ENCODE measurements at places on chromosomes 2 and 18.

GRCh38 chr2:101759162-101759561, 61.7 kb downstream of the MAP4K4 start:
- DNase-seq, result no peak

DNA sequence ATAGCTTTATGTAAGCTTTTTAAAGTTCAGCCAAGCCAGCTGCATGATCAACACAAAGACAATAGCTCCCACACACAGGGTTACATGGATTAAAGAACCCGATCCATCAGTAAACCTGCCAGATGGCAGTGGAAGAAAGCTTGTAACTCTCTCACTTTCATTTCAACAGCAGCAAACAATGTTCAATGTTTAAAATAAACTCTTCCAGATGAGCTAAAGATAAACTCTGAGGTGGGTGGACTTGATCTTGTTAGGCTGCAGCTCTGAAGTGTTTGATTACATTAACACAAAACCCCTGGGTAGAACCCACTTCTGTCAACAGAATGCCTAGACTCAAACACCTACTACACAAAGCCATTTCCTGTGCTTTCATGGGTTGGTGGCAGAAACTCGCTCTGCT, 13.9 kb downstream of the RDH14 start:
- no peak for DNase-seq

- DNase-seq, result no peak
These were observed 118.9 kb downstream of the ZEB2 start for GRCh38 chr2:144401036-144401435.

DNA sequence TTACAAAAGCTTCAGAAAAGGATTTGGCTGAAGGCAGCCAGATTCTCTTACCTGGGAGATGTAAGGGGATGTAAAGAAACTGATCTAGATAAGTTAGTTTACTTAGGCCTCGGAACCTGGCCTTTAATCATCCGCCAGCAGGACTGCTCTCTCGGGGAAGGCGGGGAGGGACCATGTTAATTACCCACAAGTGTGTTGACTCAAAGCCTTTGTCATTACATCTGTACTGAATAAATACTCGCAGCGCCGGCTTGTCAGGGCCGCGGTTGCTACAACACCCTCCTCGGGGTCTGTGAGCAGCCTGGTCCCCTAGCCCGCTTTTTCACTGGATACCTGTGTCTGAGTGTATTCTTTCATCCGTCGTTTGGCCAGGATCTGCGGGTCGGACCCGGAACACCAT, 6.7 kb downstream of the CHMP3 start:
- no peak for DNase-seq

- DNase-seq, result no peak
These were observed 131.2 kb upstream of the TTC27 start for GRCh38 chr2:32496662-32497061.

GRCh38 chr2:9099341-9099751, 95.9 kb upstream of the MBOAT2 start:
- no peak for DNase-seq

GRCh38 chr2:135826544-135826943, 10.4 kb downstream of the LCT start:
- no peak for DNase-seq

GRCh38 chr2:74862020-74862964, 28.4 kb downstream of the HK2 start:
- no peak for DNase-seq

- peak; percentile 2 for DNase-seq
These were observed 1.0 kb downstream of the ZDBF2 start for GRCh38 chr2:206275312-206276055.

DNA sequence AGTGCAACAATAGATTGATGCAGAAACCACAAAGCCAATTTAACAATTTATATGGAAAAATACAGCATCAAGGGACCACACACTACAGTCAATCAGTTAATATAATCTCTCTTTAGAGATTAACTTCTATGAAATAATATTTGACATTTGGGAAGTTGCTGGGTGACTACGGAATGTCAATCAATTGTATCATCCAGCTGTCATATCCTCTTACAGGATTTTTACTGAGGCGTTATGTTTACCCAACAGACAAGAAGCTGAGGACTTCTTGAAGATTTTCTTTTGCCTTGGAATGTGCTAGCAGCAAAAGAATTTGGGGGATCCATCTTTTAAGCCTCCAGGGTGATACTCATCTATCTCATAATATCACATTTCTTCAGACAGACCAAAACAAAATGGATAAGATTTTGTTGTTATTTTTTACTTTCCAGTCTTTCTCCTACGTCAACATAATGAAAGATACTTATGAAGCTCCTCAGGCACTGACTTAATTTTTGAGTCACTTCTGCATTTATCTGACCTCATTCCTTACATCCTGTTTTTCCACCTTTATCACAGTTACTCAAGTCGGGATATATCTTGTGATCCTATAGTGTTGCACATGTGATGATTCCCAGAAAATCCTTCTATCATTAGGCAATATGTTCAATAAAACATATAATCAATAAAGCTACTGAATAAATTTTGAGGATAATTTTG, 227.2 kb upstream of the SPHKAP start:
- DNase-seq, result no peak

DNA sequence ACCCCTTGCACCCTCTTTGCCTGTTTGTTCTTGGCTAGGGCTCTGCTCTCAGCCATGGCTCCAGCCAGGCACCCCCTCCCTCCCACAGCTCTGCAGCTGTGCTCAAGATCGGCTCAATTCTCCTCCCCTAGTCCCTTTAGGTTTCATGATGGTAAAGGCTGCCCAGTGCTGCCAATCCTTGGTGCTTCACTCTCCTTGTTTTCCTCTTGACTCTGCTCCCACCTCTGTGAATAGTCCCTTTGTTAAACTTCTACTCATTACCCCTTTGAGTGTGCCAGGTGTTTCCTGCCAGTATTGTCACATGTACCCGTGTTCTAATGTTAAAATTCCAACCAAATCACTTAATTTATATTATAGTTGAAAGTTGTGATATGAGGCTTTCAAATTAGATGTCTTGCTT, 101.0 kb upstream of the CERS6 start:
- DNase-seq, result no peak

- DNase-seq, result no peak
These were observed 854.3 kb upstream of the ACVR2A start for GRCh38 chr2:146990311-146991054.

DNA sequence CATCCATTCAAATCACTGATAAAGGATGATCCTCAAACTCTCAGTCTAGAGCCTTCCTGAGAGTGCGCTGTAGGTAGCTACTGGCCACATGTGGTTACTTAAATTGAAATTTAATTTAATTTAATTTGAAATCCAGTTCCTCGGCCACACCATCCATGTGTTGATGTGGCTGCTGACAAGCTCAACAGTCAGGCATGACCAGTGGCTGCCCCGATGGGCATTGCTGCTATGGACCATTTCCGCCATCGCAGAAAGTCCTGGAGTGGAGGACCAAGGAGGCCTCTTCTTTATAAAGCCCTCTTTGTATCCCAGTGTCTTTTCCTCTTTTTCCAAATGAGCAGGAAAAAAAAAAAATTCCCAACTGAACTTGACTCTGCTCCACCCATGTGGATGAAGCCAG, 100.6 kb downstream of the HDAC4 start:
- DNase-seq, result no peak

DNA sequence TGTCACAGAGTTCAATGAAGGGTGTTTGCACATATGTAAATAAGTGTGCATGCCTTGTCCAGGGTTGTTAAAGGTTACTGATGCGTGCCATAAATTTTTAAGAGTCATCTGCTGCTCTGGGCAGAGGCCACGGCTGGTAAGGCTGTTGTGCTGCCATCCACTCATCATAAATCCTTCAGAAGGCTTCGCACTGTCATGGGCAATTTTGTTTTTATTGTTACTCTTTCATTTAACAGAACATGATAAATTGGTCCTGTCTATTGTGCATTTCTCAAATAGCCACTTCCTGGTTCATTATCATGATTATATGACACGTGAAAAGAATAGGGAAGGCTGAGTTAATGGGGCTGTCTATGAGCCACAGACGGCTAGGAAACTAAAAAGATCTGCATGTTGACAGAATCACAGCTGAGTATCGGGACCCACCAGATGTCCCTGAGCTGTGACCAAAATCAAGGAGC, 634.3 kb upstream of the SOX11 start:
- no peak for DNase-seq

- no peak for DNase-seq
These were observed 154.7 kb upstream of the LRP1B start for GRCh38 chr2:142285480-142285879.

DNA sequence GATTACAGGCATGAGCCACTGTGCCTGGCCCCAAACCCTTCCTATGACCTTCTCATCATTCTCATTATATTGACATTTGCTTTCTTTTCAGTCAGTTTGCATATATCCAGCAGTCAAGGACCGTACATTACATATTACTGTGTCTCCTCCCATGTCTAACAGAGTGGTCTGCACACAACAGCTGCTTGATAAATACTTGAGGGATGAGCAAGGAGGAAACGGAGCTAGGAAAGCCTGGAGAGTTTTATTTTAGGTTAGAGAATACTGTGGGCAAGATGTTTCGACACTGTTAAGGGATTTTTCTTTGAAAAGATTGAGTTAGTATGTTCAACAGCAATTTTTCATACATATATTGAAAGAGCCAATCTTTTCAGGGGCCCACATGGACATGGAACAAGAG, 76.2 kb upstream of the CHRNA1 start:
- no peak for DNase-seq

DNA sequence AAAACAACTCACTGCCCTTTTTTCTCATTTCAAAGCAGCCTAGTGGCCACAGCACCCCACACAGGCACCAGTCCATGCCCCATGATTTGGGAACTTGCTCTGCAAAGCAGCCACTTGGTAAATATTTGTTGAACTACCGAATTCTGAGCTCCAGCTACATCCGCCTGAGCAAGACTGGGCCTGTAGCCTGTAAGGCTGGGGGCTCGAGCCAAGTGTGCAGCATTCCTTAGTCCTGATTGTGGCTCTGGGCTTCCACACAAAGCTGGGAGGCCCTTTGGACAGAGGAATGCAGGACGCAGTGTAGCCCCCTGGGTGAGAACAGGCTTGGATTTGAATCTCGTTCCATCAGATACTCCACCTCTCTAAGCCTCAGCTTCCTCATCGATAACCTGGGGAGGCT, 88.4 kb downstream of the ACTR2 start:
- DNase-seq, result no peak

DNA sequence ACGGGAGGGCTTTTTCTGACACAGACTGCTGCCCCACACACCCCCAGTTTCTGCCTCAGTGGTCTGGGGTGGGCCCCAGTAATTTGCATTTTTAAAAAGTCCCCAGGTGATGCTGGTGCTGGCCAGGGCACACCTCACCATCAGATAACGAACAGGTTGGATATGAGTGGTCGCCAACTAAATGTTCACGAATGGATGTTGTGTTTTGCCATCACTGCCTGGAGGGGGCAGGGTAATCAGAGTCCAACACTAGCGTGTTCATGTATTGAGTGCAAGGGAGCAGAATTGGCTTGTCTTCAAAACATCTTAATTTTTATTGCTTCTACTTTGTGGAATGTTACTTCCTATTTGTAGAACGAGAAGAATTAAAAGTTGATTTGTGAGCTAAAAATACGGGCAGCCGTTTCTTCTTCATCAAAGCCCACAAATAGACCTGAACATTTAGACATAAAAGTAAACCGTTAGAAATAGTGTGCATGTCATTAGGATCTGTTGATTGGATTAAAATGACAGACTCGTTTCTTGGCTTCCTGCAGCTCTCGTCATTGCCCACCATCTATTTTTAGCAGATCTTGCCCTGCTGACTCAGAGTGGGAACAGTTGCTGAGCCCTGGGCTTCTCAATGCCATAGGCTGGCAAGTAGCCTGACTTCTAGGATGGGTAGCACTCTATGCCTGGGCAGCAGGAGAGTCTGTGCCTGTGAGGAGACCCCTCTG, 45.2 kb downstream of the NCK2 start:
- peak; percentile 58 for DNase-seq

DNA sequence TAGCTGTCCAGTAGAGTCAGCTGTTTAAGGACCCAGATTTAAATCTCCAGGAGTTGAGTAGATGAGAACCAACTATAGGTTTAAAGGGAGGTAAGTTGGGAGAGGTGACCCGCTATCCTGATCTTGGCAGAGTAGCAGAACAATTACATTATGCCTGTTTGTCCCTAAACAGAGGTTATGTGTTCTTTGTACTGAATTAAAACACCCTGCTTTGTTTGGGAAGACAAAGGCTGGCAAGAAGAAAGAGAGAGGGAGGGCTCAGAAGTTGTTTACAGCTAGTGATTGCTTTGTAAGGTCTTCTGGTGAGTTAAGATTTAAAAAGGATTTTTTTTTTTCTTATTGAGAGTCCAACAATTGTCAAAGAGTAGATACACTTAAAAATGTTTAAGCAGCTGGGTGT, 37.3 kb downstream of the USP14 start:
- no peak for DNase-seq

DNA sequence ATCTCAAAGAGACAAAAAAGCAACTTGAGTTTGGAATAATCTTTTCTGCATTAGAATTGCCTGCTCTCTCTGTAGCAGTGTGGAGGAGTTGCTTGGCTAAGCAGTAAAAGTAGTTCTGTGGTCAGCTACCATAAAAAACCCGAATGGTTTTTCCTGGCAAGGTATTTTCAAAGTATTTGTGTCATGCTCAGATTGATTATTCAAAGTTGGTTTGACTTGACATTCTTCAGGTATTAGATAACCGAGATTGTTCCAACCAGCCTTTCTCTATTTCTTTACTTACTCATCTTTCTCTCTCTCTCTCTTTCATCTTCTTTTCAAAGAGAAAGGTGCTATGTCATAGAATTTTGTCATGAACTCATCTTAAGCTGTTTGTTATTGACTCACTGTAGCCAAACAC, 404.9 kb downstream of the CPS1 start:
- no peak for DNase-seq

GRCh38 chr18:32315881-32316280, 126.0 kb downstream of the MEP1B start:
- no peak for DNase-seq

DNA sequence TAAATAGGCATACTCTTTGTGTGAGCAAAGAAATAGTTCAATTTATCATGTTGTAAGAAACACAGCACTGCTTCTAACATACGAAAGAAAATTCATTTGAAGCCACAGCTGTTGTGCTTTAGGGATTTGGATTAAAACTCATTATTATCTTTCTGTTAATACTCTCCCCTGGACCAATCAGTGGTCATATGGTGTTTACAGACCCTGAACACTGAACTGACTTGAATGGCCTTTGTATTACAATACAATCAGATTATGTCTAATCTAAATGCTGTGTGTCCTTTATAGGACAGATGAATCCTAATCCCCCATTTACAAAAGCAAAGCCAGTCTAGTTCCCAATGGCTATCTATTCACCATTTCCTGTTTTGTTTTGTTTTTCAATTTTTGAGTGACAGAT, 36.5 kb downstream of the ZNF385B start:
- no peak for DNase-seq

- DNase-seq, result no peak
These were observed 30.1 kb upstream of the TMEM87B start for GRCh38 chr2:112024896-112025491.

DNA sequence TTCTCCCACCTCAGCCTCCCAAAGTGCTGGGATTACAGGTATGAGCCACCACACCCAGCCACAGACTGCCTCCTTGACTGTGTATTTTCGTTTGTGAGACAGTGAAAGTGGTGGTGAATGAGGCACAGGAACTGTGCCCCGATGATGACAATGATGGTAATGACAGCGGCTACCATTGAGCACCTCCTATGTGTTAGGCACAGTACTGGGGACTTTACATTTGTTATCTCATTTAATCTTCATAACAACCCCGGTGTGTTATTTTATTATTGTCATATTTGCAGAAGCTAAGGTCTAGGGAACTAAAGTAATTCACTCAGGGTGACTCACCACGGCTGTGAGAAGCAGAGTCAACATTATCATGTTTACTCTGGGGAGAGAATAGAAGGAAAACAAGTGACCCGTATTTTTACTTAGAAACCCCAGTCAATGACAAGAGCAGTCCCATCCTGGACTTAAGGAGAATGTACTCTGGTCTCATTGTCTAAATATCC, 77.6 kb upstream of the ALPP start:
- DNase-seq, result no peak

Measured in CD4-positive, alpha-beta T cell treated with Interleukin-6 at 100 ng/mL for 8 hours (primary cell).